CD8-positive, alpha-beta memory T cell (primary cell): ENCODE measurements at places on chromosomes 12 and 14.

- H3K27me3 ChIP-seq: peaks cover 11% of the 10 kb centered on the region
- H3K36me3 ChIP-seq: no peaks in the 10 kb centered on the region
- DNase-seq: no peak
- H3K4me1 ChIP-seq: peaks cover 4% of the 10 kb centered on the region
- no peak overlapping the region for H3K4me3 ChIP-seq
Measured at GRCh38 chr14:105534586-105534985, 8.2 kb downstream of the TMEM121 start.

- H3K4me3 ChIP-seq: no peak overlapping the region
- no peaks in the 10 kb centered on the region for H3K4me1 ChIP-seq
- H3K27me3 ChIP-seq: no peaks in the 10 kb centered on the region
- no peak overlapping the region for H3K27ac ChIP-seq
Measured at GRCh38 chr12:90216020-90216552, 507.4 kb upstream of the ATP2B1 start.

DNA sequence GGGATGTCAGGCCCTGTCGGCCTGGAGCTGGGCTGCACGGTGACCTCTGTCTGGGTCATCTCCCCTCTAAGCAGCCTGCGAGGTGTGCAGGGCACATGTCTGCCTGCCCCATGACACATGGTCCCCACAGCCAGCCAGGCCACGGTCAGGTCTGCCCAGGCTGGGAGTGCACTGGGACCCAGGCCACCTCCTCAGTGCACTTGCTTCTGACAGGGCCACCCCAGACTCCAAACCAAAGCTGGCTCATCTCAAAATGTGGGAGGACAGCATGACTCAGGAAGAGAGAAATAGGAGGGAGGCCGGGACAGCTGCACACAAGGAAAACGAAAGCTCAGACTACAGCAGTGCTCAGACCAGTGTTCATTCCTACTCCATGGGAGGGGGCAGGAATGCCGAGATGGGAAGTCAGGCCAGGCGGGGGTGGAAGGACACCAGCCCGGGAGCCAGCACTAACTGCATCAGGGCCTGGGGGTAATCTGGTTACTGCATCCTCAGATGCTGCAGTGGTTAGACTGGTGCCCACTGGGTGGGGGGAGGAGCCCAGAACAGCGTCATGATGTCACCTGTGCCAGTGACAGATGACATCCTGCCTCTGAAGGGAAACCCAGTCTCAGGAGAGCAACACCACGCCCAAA, 4.0 kb downstream of the P2RX2 start:
- H3K27me3 ChIP-seq: no peaks in the 10 kb centered on the region
- H3K4me1 ChIP-seq: no peaks in the 10 kb centered on the region
- no peaks in the 10 kb centered on the region for H3K36me3 ChIP-seq
- DNase-seq: no peak

DNA sequence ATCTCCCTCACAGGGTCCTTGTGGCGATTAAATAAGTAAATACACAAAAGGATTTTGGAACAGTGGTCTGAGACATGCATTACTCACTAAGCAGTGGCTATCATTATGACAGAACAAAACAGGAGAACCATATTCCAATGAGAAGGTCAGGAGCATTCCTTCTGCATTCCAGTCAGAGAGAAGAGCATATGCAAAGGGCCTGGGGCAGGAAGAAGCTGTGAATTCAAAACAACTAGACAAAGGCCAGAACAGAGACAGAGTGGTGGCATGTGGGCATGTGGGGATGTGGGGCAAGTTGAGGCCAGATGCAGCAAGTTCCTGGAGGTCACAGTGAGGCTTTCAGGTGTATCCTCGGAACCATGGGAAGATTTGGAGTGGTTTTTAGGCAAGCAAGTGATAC, 70.1 kb upstream of the VRK1 start:
- H3K4me1 ChIP-seq: no peaks in the 10 kb centered on the region

- no peak overlapping the region for H3K4me3 ChIP-seq
- H3K4me1 ChIP-seq: no peaks in the 10 kb centered on the region
- H3K36me3 ChIP-seq: no peaks in the 10 kb centered on the region
- H3K27ac ChIP-seq: no peak overlapping the region
- no peak for DNase-seq
- H3K27me3 ChIP-seq: no peaks in the 10 kb centered on the region
Measured at GRCh38 chr14:25101276-25101675, 51.3 kb upstream of the STXBP6 start.

GRCh38 chr14:45970621-45971020, 681.0 kb downstream of the RPL10L start:
- H3K27me3 ChIP-seq: no peaks in the 10 kb centered on the region
- DNase-seq: no peak
- H3K4me3 ChIP-seq: no peak overlapping the region
